Ascending aorta (tissue), 2 donors: ENCODE measurements at places on chromosomes 2 and 18.

DNA sequence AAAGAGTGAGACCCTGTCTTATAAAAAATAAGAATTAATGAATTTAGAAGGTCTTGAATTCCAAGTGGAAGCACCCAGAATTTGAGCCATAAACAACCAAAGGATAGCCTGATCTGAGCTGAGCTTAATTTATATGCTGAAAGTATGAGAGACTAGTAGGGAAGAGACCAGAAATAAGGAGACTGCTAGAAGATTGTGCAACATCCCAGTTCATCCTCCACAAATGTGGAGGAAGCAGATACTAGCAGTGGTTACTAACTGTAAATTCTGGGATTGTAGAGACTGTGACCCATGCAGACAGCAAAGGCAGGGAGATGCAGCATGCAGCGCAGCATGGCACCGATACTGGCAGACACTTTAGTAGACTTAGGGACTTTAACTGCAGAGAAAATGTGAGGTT is 1.5 kb upstream of the SULT1C2 start:
- DNase-seq = no peak

DNA sequence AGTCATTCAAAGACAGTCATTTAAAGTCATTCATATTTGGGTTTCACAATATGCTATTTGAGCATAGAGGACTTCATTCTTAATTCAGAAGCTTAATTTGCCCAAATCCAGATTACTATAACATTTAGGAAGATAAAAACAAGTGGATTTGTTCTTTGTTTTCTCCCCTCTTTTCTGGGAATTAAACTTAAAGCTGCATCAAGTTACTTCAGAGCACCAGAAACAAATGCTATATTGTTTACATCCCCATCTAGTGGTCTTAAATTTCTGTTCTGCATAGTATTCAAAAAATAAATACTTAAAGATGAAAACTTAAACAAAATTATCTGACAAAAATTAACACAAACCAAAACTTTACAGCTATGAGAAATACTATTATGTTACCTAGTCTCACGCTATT is 34.7 kb upstream of the MARCHF7 start:
- DNase-seq = no peak

DNA sequence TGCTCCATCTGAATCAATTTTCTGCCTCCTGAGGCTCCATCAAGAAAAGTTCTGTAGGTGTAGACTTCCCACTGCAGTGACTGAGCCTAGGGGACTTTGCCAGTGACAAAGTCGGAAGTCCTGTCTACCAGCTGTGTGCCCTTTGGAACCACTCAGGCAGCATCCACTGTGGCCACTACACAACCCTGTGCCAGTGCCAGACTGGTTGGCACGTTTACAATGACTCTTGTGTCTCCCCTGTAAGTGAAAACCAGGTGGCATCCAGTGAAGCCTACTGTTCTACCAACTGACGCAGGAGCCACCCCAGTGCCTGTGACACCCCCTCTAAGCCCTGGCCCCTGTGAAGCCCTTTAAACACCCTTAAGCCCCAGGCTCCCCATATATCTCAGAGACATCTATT is 132.1 kb upstream of the SERPINE2 start:
- DNase-seq = no peak

DNA sequence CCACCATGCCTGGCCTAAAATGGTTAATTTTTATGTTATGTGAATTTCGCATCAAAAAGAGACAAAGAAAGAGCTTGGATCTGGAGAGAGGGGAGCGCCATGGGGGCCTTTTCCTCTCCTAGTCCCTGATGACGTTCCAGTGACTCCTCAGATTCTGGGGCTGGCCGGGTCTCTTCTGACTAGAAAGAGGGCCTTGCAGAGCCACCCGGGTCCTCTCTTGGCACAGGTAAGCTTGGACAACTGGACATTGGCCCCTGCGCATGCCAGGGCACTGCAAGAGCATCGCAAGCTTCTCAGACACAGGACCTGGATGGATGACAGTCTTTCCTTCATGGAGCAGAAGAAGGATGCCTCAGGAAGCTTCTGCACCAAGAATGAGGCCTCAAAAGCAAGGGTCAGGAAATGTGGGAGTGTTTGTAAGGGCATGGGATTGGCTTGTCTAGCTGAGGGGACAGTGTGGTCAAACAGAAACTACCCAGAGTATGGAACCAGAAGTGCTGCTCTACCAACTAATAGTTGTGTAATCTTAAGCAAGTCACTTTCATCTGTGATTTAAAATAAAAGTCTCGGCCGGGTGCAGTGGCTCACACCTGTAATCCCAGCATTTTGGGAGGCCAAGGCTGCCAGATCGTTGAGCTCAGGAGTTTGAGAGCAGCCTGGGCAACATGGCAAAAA is 35.2 kb downstream of the FOSL2 start:
- DNase-seq = no peak

- no peak for DNase-seq
Observed at GRCh38 chr18:4734903-4735302, 279.8 kb upstream of the DLGAP1 start.

GRCh38 chr2:230422149-230422548 is 6.1 kb downstream of the SP100 start:
- DNase-seq = no peak

GRCh38 chr2:53786705-53787613 is at the start of the genes ASB3 and ERLEC1:
Gene ASB3, minus strand, starts transcription at chr2:53786953. Its CDS starts 21,381 bp downstream, at chr2:53765572.
Gene ERLEC1, plus strand, starts transcription at chr2:53787044. Its CDS starts 167 bp downstream, at chr2:53787211.
- peak; percentile 92 for DNase-seq
